ENCODE measurements at places on chromosomes 2 and 18.

GRCh38 chr18:45198526-45198925, 416.8 kb upstream of the SLC14A2 start:
- no peak for DNase-seq

GRCh38 chr2:134936691-134937090, 18.1 kb downstream of the CCNT2 start:
- no peak for DNase-seq

GRCh38 chr2:235278771-235279355, 215.0 kb upstream of the AGAP1 start:
- DNase-seq: no peak

DNA sequence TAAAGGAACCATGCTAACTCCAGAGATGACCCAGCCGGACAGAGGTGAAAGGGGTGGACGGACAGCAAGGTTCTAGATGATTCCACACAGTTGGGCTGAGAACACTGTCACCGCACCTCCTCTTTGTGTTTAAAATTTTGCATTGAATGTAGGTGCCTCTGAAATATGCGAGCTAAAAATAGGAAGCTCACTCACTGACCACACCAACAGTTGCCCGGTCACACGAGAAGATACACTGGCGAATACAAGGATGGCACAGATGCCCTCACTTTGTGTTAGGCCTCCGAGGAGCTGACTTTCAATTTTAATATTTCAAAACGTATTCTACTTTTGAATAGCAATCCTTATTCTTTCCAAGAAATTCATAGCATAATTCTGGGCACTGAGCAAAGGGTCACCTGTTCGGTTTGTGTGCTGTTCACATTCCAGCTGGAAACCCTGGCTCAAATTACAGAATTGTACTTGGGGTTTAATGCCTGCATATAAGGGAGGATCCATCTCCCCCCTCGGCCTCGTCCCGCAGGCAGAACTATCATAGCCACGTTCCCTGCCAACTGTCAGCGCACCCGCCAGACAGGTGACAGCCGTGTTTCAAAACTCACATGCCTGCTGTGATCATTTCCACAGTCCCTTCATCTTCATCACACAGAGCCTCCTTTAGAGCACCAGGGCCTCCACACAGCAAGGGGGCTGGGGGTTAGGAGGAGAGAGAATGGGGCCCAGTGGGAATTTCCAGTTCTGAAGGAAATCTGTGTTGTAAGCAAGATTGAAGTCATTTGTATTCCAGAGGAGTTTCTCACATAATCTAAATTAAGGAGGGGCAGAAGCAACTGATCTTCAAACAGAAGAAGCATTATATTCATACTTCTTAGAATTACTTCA, 48.2 kb downstream of the ADI1 start:
- DNase-seq: no peak

DNA sequence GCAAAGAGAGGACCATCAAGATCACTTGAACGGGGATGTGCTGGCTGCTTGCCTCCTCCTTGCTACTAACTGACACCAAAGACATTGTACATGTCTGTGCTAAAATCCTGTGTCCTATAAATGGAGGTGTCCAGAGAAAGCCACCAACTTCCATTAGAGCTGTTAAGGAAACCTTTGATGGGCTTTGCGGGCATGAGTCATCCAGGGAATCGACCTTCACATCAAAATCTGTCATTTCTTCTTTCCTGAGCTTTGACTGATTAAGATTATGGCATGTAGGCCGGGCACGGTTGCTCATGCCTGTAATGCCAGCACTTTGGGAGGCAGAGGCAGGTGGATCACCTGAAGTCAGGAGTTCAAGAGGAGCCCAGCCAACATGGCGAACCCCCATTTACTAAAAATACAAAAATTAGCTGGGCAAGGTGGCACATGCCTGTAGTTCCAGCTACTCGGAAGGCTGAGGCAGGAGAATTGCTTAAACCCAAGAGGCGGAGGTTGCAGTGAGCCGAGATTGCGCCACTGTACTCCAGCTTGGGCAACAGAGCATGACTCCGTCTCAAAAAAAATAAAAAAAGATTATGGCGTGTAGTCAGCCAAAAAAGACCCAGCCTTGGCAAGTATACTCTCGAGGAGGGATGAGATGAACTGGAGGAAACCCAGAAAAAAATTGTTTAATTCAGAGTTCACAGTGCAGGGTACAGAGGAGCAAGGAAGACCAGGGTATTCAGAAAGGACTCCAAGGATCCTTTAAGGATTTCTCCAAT, 115.8 kb downstream of the CABLES1 start:
- DNase-seq: no peak

GRCh38 chr18:31369478-31369877, 7.1 kb upstream of the DSG4 start:
- no peak for DNase-seq

DNA sequence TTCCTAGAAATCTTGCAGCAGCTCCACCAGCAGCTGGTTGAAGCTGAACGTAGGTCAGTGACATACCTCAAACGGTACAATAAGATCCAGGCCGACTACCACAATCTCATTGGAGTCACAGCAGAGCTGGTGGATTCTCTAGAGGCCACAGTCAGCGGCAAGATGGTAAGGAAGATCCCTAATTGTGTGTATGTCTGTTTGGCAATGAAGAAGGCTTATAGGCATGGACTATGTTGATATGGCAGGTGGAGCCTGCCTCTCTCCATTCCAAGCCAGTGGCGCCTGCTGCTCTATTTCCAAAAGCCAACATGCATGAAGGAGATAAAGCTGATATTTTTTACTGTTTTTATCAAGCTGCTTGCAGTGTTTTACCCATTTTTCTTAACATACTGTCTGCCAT, 36.8 kb downstream of the ARMC9 start:
- DNase-seq: no peak

GRCh38 chr2:7116511-7116910, 199.3 kb downstream of the RNF144A start:
- DNase-seq: no peak

DNA sequence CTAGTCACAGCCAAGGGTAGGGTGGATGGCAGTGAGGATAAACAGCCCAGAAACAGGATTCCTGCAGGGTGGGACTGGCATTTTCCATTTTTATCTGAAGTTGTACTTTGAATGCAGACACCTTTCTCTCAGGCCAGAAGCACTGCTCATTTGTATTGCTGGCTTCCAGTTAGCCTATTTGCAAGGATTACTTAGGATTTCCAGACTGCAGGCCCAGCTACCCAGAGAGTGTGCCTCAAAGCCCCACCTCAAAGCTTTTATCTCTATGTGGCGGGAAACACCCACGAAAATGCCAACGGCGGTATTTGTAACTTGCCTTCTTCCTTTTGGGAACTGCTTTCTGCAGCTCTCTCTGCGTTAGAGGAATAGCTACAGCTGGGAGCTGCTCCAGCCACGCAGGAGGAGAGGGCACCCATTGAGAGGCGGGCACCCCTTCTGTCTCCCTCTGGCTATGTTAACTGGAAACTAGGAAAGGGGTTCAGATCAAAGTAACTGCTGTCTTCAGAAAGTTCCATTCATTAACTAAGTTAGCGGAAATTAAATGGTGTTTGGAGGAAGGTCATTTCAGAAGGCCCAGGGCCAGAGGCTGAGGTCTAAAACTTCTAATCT, 144.9 kb downstream of the TGIF1 start:
- no peak for DNase-seq

GRCh38 chr2:196088203-196088602, 19.6 kb upstream of the DNAH7 start:
- DNase-seq: no peak

All from activated T-helper 1 cell treated with anti-CD3 and anti-CD28 coated beads, Interleukin-2, amount 50 U/mL, for 16 hours (primary cell).